ENCODE measurements at places on chromosomes 7 and 10.

GRCh38 chr7:135434047-135434446 lies 75.9 kb downstream of the CNOT4 start:
- no peak for DNase-seq

DNA sequence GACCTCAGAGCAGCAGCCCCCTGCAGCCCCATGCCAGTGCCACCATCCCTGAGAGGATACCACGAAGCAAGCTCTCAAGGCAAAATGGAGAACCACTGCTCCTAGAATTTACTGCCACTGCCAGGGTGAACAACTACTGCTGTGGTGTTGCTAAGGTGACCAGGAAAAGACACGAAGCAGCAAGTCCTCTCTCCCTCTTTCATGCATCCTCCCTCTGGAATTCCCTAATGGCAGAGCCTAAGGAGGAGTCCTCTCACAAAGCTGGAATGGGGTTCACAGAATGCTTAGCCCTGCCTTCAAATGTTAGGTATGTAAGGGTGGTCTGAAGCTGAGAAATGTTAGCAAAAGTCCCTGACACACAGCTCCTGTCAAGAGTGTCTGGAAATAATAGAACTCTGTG lies 35.8 kb upstream of the NPSR1 start:
- no peak for DNase-seq

GRCh38 chr10:110215286-110216170 lies 8.1 kb downstream of the MXI1 start:
- no peak for DNase-seq

DNA sequence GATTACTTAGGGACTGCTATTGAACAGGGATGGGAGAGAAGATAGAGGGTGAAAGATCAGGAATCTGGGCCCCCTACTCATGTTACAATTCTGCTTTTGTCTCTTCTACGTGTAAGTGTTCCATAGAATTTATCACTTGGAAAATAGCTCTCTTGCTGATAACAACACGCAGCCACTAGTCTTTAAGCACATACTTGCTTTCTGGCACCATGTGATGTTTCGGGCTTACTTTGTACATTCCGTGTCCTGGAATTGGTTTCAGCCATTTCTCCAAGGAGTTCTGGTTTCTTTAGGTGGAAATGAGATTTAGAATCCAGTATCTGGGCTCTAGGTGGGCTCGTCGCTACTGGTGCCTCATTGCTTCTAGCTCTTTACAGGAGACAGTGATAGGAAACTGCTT lies 59.7 kb downstream of the TFAM start:
- DNase-seq, result no peak

DNA sequence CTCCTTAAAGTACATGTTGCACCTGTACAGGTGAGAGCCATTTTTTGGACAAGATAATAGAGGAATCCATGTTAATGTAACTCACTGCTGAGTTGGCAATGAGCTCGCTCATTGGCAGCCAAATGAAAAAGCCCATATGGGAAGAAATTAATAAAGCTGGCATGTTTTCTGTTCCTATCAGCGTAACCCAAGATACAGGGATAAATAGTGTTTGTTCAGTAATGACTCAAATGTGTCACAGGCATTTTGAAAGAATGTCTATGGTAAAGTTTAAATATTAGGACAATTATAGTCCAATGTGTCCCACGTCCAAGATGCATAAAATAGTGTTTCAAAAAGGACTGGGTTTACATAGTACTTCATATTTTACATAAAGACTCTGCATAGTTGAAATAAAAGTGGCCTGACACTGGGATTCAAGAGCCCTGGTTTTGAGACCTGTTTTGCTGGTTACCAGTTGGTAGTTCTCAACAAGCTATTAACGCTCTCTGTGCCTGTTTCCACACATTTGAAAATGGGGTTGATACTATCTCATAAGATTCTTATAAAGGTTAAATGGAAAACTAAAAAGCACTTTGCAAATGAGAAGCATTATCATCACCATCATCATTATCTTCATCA lies 49.1 kb downstream of the MTURN start:
- no peak for DNase-seq

DNA sequence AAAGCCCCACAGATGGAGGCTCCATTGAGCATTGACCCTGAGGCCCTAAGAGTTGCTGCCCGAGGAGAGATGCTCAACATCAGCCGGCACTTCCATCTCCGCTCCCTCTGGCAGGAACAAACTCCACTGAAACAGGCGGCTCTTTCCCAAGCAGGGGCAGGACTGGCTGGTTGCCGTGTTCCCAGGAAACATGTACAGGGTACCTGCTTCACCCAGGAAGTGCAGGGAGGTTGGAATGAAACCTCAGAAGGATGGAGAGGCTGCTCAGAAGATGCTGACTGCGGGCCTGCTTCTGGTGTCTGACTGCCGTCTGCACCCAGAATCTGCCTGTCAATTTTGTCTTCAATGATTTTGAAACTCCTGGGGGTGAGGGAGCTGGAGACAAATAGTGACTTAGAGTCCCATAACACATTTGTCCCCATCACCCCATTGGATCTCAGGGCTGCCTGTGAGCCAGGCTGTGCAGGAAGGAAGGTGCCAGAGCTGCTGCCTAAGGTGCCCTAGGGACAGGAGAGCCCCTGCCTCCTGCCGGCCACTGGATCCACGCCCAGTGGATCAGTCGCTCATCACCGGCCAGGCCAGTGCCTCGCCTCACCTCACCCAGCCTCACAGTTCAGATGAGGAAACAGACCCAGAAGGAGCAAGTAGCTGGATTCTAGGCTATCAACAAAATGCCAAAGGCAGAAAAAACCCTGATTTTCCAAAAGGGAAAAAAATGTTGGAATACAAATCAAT lies 237.3 kb downstream of the PTPRN2 start:
- no peak for DNase-seq

Data from stimulated activated CD8-positive, alpha-beta memory T cell treated with anti-CD3 and anti-CD28 coated beads, Interleukin-4, amount 100 ng/mL, for 1 hour (primary cell).